T-helper 17 cell (primary cell): ENCODE measurements at places on chromosomes 7 and 10.

DNA sequence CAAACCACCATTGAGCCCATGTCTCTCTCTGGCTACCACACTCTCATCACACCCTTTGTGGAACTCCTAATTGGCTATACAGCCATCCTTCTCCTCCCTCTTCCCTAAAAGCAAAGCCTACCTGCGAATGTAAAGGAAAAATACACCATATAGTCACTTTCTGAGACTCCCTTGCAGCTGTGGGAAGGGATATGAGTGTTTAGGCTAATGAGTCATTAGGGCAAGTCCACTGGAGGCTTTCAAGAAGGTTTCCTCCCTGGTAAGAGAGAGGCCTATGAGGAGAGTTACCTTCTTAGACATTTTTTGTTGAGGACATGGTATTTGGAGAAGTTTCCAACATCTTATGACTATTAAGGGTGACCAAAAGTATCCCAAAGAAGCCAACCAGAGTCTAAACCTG lies 4.1 kb upstream of the TMEM243 start:
- no peak for DNase-seq

DNA sequence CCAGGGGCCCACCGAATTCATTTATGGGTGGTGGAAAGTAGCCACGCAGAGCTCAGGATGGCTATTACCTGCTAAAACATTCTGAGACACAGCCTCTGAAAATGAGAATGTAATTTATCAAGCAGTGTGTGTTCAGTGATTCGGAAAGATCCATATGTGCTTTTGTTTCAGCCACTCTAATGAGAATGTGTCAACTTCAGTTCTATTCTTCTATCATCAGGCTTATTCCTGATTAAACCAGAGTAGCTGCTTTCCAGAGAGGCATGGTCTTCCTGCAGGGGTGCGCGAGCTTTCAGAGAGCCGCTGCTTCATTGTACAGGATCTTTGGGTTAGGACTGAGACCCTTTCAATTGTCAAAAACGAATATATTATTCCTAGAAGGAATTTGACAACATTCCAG lies 167.6 kb downstream of the OTUD1 start:
- DNase-seq: no peak

GRCh38 chr10:98815039-98815885 lies 368.5 kb upstream of the HPS1 start:
- no peak for DNase-seq

- no peak for DNase-seq
These were observed 53.5 kb downstream of the ABLIM1 start for GRCh38 chr10:114604357-114605130.

GRCh38 chr7:93245525-93246432 lies 13.6 kb downstream of the VPS50 start:
- no peak for DNase-seq

DNA sequence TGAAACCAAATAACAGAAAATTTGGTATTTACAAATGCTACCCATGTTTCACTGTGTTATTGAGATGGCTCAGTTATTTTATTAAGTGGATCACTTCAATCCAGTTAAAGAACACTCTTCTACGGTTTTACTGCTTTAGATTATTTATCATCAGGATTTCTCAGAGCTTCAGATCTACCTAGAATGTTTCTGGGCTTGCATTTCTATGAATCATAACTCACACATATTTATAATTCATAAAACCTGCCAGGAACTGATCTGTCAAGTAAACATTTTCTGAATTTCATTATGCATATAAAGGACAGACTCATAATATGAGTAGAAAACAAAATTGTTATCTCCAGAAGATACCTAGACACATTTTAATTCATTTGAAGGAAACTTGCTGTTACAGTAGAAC lies 1172.3 kb upstream of the LRRTM3 start:
- DNase-seq: no peak

GRCh38 chr7:1377111-1377909 lies 82.0 kb downstream of the MICALL2 start:
- DNase-seq: no peak

GRCh38 chr10:127757033-127757432 lies 20.0 kb downstream of the FOXI2 start:
- no peak for DNase-seq

GRCh38 chr10:125037145-125037877 lies 95.4 kb downstream of the ZRANB1 start:
- DNase-seq: no peak

DNA sequence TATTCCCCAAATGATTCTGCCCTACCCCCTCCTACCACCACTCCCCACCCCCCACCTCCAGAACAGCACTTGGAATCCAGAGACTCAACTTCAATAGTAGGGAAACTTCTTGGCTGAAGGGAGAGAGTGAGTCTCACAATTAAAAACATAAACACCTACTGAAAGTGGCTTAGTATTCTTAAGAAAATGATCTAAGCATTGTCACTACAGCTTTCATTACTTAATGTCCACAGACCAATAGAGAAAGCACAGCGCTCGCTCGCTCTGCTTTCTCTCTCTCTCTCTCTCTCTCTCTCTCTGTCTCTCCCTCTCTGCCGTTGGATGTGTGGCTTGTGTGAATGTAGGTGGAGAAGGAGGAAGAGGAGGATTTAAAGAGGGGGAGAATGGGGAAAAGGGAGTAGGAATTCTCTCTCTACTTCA lies 1.5 kb upstream of the SEMA3A start:
- no peak for DNase-seq

DNA sequence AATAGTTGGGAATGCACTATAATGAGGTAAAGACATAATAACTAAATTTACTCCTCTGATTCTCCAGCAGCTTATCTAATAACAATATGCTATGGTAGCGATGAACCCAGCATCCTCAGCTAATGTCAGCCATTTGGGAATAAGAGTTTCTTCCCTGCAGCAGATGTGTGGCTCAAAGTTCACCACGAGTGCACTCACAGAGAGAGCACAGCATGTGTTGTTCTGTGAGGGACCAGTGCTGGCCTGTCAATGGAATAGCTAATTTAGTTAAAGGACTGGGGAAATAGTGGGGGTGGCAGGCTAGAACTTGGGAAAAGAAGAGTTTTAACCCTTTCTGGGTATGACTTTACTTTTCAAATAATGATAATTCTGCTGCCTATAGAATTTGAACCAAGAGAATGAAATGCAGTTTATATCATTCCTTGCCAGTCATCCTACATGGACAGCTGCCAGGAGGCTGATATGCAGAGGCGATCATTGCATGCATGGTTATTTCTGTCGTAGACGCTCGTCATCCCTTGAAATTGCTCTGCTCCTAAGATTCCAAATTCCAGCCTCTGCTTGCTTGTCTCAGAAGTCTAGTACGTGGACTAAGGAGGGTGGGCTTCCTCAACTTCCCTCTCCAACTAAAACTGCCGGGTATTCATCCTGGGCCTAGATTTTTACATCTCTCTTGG lies 355.6 kb downstream of the RNLS start:
- no peak for DNase-seq

DNA sequence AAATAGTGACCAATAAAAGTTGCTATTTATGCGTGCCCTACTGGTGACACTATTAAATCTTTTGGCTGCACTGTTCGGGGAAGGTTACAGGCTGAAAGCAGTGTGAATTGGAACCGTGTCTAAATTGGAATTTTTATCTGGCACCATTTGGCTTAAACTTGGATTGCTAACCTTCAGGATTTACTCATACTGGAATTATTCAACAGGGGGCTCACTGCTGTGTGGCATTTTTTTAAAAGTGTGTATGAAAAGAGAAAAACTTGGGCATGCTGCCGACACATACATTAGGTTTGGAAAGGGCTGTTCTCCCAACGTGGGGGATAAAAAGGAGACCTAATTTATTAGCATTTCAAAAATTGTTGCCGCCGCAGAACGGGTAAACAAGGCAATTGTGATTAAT lies 537.9 kb upstream of the MGMT start:
- no peak for DNase-seq

DNA sequence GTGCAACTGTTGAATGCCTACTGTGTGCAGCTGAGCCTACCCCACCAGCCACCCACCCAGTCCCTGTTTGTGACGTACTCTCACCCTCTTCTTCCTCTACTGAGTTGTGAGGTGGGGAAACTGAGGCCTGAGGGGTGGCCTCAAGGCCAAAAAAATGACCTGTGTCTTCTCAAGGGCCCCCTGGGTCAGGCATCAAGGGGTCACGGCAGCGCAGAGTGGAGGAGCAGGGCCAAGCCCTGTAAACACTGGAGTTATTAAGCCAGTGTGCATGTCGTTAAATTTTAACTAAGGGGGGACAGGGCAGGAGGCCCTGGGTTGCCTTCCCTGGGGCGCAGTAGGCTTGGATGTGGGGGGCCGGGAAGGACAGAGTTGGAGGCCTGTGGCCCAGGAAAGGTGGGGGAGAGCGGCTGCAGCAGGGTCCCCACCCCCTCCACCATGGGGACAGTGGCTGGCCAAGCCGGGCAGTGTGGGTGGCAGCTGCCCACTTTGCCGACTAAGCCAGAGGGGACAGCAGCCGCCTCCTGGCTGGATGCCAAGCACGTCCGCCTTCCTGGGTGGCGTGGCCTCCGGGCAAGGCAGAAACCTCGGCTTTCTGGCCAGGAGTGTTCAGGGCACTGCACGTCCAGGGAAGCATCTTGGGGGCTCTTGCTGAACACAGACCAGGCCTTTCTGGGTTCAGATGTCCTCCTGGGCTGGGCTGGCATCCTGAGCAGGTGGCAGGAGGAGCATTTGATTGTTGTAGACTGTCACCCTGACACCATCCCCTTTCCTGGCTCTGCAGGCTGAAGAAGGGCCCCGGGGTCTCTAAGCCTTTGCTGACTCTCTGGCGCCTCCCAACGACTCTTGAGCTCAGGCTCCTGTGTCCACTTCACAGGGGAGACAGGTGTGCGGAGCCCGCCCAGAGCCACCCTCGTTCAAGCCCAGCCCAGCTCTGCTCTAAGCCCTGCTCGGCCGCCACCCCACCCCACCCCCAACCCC lies 1.9 kb downstream of the SLC29A4 start:
- no peak for DNase-seq

DNA sequence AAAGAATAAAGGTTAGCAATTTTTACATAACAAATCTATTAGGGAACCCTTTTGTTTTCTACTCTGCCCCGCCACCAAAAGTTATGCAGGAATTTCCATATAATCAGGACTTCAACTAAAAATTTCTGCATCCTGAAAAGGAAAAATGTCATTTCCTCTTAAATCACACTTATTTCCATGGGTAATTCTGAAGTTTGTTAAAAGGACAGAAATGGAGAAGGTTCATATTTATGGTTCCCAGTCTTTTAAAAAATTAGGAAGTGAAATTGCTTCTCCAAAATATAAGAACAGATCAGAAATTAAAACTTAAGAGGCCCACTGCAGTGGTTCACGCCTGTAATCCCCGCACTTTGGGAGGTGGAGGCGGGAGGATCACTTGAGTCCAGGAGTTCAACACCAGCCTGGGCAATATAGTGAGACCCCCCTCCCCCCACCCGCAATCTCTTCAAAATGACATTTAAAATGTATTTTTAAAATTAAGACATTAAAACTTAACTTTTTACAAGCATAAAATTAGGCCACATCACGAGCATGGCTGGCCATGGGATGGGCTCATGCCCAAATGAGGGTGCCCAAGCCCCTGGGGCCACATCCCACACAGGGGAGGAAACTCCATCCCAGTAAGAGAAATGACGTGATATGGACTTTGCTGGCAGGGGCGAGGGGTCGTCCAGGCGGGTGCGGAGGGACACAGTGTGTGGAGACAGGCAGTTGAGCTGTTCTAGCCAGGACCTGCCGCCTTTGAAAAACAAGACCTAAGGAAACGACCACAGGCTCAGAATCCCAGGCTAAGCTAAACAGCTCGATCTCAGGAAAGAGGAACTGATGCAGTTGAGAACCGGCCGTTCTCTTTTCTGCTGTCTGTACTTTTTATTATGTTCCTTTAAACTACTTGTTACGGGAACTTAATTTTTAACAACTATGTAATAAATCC lies 51.3 kb upstream of the NFE2L3 start:
- DNase-seq: no peak

DNA sequence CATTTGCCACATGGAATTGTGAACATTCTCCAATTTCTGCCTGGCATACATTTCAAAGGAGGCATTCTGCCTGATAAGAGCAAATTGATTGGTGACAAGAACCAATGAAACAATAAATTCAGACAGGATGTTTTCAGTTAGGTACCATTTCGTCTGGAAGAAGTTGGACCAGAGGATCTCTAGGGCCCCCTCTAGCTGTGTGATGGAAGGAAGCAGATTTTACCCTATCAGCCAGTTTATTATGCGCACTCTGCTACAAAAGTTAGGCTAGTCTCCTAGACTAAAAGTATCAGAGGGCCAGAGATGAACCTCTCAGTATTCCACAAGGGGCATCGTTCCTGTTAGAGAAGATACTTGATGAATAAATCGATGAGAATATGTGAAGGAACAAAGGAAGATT lies 118.0 kb downstream of the BUB3 start:
- DNase-seq: no peak

DNA sequence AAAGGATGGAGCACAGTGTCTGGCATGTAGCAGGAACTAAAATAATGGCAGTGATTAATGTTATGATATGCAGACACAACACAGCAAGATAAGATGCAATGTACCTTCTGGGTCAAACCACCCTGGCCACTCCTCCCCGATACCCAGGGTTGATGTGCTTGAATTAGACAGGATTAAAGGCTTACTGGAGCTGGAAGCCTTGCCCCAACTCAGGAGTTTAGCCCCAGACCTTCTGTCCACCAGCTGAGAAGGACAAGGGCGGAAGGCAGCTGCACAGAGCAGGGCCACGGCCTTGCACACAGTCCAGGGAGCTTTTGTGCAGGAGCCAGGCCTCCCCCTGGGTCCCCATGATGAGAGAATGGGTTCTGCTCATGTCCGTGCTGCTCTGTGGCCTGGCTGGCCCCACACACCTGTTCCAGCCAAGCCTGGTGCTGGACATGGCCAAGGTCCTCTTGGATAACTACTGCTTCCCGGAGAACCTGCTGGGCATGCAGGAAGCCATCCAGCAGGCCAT lies at the start of gene RBP3:
Gene RBP3 (plus strand): TSS at position 226 of the 514 bp plus-strand sequence. CDS start 122 bp downstream, at position 348.
- no peak for DNase-seq

GRCh38 chr7:76202666-76203030 lies 952 bp downstream of the SRRM3 start:
- DNase-seq: no peak

DNA sequence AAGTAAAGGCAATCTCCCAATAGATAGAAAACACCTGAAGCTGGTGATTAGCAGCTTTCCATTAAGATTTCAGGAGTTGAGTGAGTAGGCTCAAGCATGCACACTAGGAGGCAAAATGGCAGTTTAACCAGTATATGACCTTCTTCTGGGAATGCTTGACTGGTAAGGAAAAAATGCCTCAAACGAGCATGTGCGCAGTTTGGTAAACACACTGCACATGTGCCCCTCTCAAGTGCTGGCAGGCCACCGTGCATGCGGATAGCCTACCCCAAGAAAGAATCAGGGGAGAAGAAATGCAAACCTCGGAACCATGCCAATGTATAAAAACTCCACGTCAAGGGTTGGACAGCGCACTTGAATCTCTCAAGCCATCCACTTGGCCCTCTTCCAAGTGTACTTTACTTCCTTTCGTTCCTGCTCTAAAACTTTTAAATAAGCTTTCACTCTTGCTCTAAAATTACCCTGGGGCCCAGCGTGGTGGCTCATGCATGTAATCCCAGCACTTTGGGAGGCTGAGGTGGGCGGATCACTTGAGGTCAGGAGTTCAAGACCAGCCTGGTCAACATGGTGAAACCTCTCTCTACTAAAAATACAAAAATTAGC lies 98.8 kb upstream of the CDK1 start:
- DNase-seq: no peak
